ENCODE measurements at places on chromosomes 2 and 18. TPM values are rescaled to one million over a fixed set of nuclear protein-coding genes. Genes with fewer than 3 reads are reported as not detected.

The FBXO15 gene
- 0.73 TPM for total RNA-seq

The FBXO36 gene
- total RNA-seq: 4.8 TPM

The HMSD gene
- not detected for total RNA-seq

The AGBL5 gene
- 23.4 TPM for total RNA-seq

DNA sequence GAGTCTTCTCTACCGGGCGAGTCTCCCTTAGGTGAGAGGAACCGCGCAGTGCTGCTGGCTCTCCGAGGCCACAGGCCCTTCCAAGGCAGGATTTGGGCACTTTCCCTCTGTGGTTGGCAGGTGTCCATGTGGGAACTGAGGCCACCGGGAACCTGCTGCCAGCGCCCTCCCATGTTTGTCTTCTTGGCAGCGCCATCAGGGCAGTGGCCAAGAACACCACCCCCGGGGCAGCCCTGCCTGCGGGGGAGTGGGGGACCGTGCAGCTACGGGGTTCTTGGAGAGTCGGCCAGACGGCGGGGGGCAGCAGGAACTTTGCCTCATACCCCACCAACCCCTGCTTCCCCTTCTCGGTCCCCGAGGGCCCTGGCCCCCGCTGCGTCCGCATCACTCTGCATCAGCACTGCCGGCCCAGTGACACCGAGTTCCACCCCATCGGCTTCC is 10.0 kb downstream of the CAPN10 start:
- no peak for DNase-seq

DNA sequence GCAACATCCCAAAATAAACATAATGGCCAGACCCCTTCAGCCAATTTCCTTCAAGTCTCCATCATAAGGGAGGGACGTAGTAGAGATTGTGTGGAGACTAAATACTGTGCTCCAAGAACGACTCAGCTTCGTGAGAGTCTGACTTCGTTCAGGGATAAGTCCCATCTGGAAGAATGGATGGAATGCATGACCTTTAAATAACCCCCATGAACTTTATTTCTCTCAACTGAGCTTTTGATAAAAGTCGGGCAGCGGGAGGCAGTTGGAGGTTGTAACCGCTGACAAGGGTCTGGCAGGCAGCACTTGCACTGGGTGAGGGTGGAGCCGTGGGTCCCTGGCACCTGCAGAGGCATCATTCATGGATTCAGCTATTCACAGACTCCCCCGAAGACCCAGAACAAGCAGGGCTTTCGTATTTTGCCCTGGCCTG is 115.9 kb downstream of the ZFP36L2 start:
- DNase-seq: no peak

DNA sequence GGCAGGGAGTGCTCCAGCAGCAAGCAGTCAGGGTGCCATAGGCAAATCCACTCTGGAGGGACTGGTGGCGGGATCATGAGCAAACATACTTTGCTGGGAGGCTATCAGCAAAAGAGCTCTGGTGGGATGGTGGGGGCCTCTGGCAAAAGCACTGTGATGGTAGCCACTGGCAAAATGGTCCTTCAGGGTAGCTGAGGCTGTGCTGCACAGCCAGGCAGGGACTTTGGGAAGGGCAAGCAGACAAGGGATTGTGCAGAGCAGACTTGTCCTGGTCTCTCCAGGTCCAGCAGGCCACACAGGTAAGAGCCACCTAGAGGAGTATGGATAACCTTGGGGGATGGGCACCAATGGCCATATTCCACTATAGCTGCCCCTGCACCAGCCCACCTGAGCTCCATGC is 129.4 kb upstream of the OTOS start:
- DNase-seq: peak; percentile 53

GRCh38 chr2:218658671-218659257 is 659 bp downstream of the ZNF142 start:
- DNase-seq: no peak
